H9 (cell line): ENCODE measurements at places on chromosomes 3 and 15. TPM values are rescaled to one million over a fixed set of nuclear protein-coding genes. Genes with fewer than 3 reads are reported as not detected.
A peak's percentile ranks its signal among the peaks of the same experiment; 100 is the strongest.

- no peak overlapping the region for H3K4me3 ChIP-seq
- H3K27me3 ChIP-seq: no peaks in the 10 kb centered on the region
- DNase-seq: no peak
- H3K4me1 ChIP-seq: peaks cover 3% of the 10 kb centered on the region; the same call in 1 of the 2 replicates
- no peaks in the 10 kb centered on the region for H3K36me3 ChIP-seq
- no peak overlapping the region for H3K27ac ChIP-seq
Observed at GRCh38 chr15:91515188-91515754, 338.2 kb upstream of the SLCO3A1 start.

The GP5 gene
- not detected in 2 replicates for total RNA-seq

GRCh38 chr3:179981646-179982045 is 55.1 kb downstream of the PEX5L start:
- H3K4me1 ChIP-seq: no peaks in the 10 kb centered on the region
- no peak overlapping the region for H3K27ac ChIP-seq
- H3K4me3 ChIP-seq: no peak overlapping the region
- H3K36me3 ChIP-seq: no peaks in the 10 kb centered on the region

- peaks cover 3% of the 10 kb centered on the region; the same call in 1 of the 2 replicates for H3K4me1 ChIP-seq
- H3K27ac ChIP-seq: no peak overlapping the region
- DNase-seq: no peak
- no peaks in the 10 kb centered on the region for H3K27me3 ChIP-seq
- H3K36me3 ChIP-seq: no peaks in the 10 kb centered on the region
- no peak overlapping the region for H3K4me3 ChIP-seq
Observed at GRCh38 chr3:42486814-42487565, 15.5 kb upstream of the VIPR1 start.

GRCh38 chr15:42675021-42675420 is 61.9 kb downstream of the CDAN1 start:
- H3K27me3 ChIP-seq: no peaks in the 10 kb centered on the region
- H3K4me1 ChIP-seq: no peaks in the 10 kb centered on the region
- H3K36me3 ChIP-seq: no peaks in the 10 kb centered on the region; the same call in 2 of the 3 replicates
- DNase-seq: no peak
- H3K4me3 ChIP-seq: no peak overlapping the region

The DAPK2 gene
- 3.5 and 4.6 TPM in 2 replicates for total RNA-seq

GRCh38 chr3:169497567-169498257 is 165.8 kb downstream of the MECOM start:
- DNase-seq: no peak
- H3K36me3 ChIP-seq: no peaks in the 10 kb centered on the region
- no peak overlapping the region for H3K4me3 ChIP-seq
- H3K27ac ChIP-seq: no peak overlapping the region
- no peaks in the 10 kb centered on the region for H3K4me1 ChIP-seq

The SGO1 gene
- 28.1 and 30.7 TPM in 2 replicates for total RNA-seq

- no peak overlapping the region for H3K27ac ChIP-seq
- DNase-seq: no peak
- H3K4me1 ChIP-seq: peaks cover 6% of the 10 kb centered on the region; the same call in 1 of the 2 replicates
- no peaks in the 10 kb centered on the region for H3K36me3 ChIP-seq
- no peak overlapping the region for H3K4me3 ChIP-seq
Observed at GRCh38 chr15:36596915-36597314, 17.5 kb downstream of the CDIN1 start.

DNA sequence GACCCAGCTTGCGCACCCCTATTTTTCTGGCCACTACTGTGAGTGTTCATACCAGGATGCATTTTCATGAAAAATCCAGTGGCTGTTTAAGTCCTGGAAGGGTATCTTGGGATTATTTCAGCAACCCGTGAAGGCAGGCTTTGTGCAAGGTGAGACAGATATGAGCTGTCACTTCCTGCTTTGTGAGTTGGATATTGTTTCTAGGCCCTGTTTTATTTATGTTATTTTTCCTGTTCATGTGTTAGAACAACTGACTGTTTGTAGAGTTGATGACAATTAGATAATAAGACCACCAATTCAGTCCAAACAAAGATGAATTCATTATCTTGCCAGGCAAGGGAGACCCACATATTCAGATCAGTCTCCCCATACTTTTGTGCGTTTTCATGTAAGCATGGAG is 42.5 kb downstream of the ZBTB38 start:
- H3K36me3 ChIP-seq: peaks cover 14% of the 10 kb centered on the region
- DNase-seq: no peak
- H3K27me3 ChIP-seq: peaks cover 4% of the 10 kb centered on the region; the same call in 1 of the 2 replicates
- H3K27ac ChIP-seq: no peak overlapping the region
- no peaks in the 10 kb centered on the region for H3K4me1 ChIP-seq
- no peak overlapping the region for H3K4me3 ChIP-seq

The TGM5 gene
- not detected in 2 replicates for total RNA-seq

The XCR1 gene
- total RNA-seq: not detected in 2 replicates

The AMOTL2 gene
- 30.9 and 35.3 TPM in 2 replicates for total RNA-seq

The CHDH gene
- total RNA-seq: 8.2 and 11.0 TPM in 2 replicates

DNA sequence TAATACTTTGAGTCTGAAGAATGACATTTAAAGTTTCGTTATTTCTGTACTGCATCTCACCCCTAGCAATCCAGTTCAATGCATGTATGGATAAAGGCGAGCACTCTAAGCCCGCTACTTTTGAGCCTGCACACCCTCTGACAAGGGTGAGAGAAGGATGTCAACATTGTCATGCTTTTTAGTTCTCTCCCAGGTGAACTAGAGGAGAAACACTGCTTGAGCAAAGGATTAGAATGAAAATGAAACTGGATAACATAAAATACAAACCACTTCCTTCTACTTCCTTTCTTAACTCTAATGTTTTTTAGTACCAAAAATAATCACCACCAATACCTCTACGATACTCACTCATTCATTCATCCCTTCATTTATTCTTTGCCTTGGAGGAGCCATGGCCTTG is 588.7 kb upstream of the NR2F2 start:
- H3K27me3 ChIP-seq: no peaks in the 10 kb centered on the region
- no peak for DNase-seq
- no peak overlapping the region for H3K27ac ChIP-seq
- H3K4me3 ChIP-seq: no peak overlapping the region

- no peak overlapping the region for H3K4me3 ChIP-seq
- no peak overlapping the region for H3K27ac ChIP-seq
- no peaks in the 10 kb centered on the region for H3K36me3 ChIP-seq
- H3K27me3 ChIP-seq: no peaks in the 10 kb centered on the region
- no peaks in the 10 kb centered on the region for H3K4me1 ChIP-seq
Observed at GRCh38 chr3:82054849-82055248, 293.4 kb upstream of the GBE1 start.

GRCh38 chr3:187497052-187497451 is 128.9 kb downstream of the RTP4 start:
- H3K27ac ChIP-seq: no peak overlapping the region
- H3K27me3 ChIP-seq: no peaks in the 10 kb centered on the region
- H3K4me1 ChIP-seq: no peaks in the 10 kb centered on the region
- H3K36me3 ChIP-seq: peaks cover 29% of the 10 kb centered on the region

- DNase-seq: peak; percentile 67
- no peaks in the 10 kb centered on the region for H3K27me3 ChIP-seq
- H3K36me3 ChIP-seq: no peaks in the 10 kb centered on the region; the same call in 1 of the 2 replicates
- H3K4me3 ChIP-seq: no peak overlapping the region
Observed at GRCh38 chr15:78422571-78423340, 15.3 kb upstream of the IREB2 start.

The ZMYND10 gene
- 0.61 and 1.4 TPM in 2 replicates for total RNA-seq

DNA sequence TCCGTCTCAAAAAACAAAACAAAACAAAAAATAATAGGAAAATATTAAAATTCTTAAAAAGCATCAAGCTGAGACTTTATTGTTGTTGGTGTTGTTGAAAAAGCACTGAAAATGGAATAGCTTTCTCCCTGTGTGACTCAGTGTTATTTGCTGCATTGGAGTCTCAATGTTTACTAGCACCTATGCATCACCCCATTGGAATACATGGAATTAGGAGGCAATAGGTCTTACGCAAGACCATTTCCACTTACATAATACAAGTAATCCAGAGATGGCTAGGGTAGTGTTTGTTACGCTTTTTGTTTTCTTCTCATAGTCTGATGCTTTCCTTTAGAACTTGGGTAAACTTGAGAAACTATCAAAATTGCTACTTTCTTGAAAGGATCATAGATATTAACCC is 15.2 kb downstream of the GXYLT2 start:
- no peaks in the 10 kb centered on the region for H3K4me1 ChIP-seq
- no peak overlapping the region for H3K4me3 ChIP-seq
- H3K27ac ChIP-seq: no peak overlapping the region
- H3K36me3 ChIP-seq: no peaks in the 10 kb centered on the region
- DNase-seq: no peak

DNA sequence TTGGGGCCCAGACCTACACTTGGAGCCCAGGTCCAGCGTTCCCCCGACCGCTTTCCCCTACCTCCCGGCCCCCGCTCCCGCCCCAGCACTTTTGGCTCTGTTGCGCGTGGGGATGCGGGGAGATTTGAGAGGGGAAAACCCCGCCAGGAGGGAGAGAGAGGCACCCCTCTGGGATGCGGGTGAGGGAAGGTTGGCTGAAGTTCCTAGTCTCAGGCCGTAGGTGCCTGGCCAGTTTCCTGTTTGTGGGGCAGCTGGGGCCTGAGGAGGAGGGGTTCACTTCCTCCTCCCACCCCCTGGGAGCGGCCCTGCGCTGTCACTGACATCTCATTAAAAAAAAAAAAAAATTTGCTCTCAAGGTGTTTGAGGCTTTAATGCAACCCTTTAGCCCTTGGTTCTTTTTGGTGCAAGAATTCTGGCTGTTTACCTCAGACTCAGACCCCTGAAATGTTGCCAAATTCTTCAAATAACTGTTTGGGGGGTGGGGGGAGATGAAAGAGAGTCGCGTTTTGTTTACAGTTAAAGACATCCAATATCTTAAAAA is 2.6 kb downstream of the FAM43A start:
- peak; percentile 64 for DNase-seq
- peaks cover 22% of the 10 kb centered on the region; the same call in 1 of the 2 replicates for H3K27me3 ChIP-seq
- no peaks in the 10 kb centered on the region for H3K36me3 ChIP-seq
- peak overlapping the region; percentile 92 for H3K4me3 ChIP-seq

GRCh38 chr15:32994810-32995424 is 199.6 kb downstream of the FMN1 start:
- DNase-seq: no peak
- no peaks in the 10 kb centered on the region for H3K27me3 ChIP-seq
- H3K4me1 ChIP-seq: no peaks in the 10 kb centered on the region
- no peak overlapping the region for H3K4me3 ChIP-seq

DNA sequence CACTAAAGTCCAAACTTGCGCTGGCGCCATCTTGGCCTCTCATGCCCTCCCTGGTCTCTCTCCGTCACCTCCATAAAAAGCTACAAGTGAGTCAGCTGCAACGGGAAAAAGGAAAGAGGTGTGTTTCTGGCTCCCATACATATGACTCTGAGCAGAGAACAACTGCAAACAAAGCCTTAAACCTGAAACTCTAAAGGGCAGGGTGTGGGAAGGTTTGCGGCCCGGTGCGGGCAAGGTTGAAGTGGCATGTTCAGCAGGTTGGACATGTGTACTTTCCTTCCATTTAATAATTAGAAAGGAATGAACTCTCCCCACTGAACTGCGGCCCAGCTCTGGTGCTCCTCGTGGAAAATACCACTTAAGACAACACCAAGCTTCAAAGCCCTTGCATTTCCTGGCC is 59.0 kb upstream of the PPARG start:
- no peak overlapping the region for H3K27ac ChIP-seq
- H3K27me3 ChIP-seq: no peaks in the 10 kb centered on the region
- no peaks in the 10 kb centered on the region for H3K36me3 ChIP-seq

- no peak for DNase-seq
- no peaks in the 10 kb centered on the region for H3K4me1 ChIP-seq
- H3K36me3 ChIP-seq: no peaks in the 10 kb centered on the region
- H3K27me3 ChIP-seq: no peaks in the 10 kb centered on the region
Observed at GRCh38 chr15:57849317-57849716, 142.8 kb downstream of the POLR2M start.

DNA sequence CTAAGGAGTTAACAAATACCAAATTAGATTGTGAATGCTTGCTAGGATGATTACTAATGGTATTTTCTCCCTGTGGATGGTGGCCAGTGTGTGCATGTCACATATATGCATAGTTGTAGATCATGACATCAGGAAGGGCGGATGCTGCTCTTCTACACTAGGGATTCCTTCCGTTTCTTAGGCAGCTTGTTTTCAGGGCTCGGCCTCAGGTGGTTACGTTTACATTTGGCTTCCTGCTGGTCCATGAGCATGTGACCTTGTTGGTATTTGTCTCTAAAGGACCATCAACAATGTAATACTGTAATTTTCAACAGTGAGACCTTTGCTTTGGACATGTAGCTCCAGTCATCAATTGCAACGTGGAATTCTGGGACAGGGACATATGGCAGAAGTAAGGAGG is 221.4 kb downstream of the NR1D2 start:
- H3K4me1 ChIP-seq: peaks cover 5% of the 10 kb centered on the region
- no peaks in the 10 kb centered on the region for H3K27me3 ChIP-seq
- no peaks in the 10 kb centered on the region for H3K36me3 ChIP-seq
- no peak overlapping the region for H3K27ac ChIP-seq

DNA sequence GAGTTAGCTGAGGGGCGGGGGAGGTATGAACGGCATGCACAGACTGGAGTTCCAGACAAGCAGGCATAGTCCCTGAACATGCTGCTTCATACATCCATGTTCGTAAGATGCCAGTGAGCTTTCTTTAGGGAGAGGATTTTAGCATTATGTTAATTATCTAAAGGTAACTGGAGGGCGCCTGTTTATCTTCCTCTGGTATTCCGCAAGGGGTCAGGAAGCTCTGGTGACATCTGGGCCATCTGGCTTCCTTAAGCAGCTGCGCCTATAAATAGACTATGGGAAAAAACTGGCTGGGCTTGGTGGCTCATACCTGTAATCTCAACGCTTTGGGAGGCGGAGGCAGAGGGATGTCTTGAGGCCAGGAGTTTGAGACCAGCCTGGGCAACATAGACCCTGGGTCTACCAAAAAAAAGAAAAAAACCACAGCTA is 1.5 kb upstream of the FBXO22 start:
- peak; percentile 90 for DNase-seq
- peaks cover 2% of the 10 kb centered on the region for H3K4me1 ChIP-seq
- H3K4me3 ChIP-seq: peak overlapping the region; percentile 46
- H3K27ac ChIP-seq: peak overlapping the region; percentile 36
- peaks cover 30% of the 10 kb centered on the region for H3K36me3 ChIP-seq

DNA sequence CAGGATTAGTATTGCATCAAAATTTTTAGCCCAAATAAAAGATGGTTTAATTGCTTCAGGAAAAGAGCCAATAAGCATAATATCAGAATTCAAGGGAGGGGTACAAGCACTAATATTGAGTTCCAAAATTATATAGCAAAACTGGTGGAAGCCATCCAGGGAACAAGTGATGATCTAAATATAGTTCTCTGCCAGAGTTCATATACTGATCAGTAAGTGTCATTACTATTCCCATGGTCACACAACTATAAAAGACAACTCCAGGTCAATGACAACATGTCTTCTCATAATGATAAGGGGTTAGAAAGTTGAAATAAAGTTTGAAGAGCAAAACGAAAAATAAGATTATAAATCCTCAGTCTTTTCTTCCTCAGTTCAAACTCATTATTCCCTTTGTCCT is 57.4 kb downstream of the ZNF280D start:
- no peaks in the 10 kb centered on the region for H3K36me3 ChIP-seq
- H3K4me3 ChIP-seq: no peak overlapping the region
- H3K4me1 ChIP-seq: no peaks in the 10 kb centered on the region
- no peaks in the 10 kb centered on the region for H3K27me3 ChIP-seq

The CTXND1 gene
- not detected in 2 replicates for total RNA-seq

- H3K4me3 ChIP-seq: no peak overlapping the region
- H3K36me3 ChIP-seq: no peaks in the 10 kb centered on the region
- H3K27ac ChIP-seq: no peak overlapping the region
- H3K27me3 ChIP-seq: no peaks in the 10 kb centered on the region
Observed at GRCh38 chr3:10344147-10344943, 23.4 kb upstream of the SEC13 start.

The PATL2 gene
- 0.46 and 0.55 TPM in 2 replicates for total RNA-seq
